ENCODE measurements at places on chromosomes 16 and 17. TPM values are rescaled to one million over a fixed set of nuclear protein-coding genes. Genes with fewer than 3 reads are reported as not detected.

The SMIM5 gene
- total RNA-seq, result 0.63 TPM

DNA sequence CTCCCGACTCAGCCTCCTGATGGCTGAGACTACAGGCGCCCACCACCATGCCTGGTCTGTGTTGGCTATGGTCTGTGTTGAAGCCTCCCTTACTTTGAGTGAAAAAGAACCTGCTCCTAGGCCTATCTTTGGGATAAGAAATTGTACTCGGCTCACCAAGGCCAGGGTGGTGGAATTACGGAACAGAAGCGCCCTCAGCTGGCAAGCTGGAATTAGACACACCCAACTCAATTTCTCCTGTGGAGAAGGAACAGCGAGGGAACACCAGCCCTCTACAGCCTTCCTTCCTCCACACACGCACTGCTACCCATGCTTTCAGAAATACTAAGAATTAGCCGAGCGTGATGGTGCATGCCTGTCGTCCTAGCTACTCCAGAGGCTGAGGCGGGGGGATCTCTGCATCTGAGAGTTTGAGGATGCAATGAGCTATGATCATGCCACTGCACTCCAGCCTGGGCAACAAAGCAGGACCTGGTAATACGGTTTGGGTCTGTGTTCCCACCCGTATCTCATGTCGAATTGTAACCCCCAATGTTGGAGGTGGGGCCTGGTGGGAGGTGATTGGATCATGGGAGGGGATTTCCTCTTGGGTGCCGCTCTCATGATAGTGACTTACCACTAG is 40.1 kb upstream of the RBBP6 start:
- DNase-seq, result no peak

DNA sequence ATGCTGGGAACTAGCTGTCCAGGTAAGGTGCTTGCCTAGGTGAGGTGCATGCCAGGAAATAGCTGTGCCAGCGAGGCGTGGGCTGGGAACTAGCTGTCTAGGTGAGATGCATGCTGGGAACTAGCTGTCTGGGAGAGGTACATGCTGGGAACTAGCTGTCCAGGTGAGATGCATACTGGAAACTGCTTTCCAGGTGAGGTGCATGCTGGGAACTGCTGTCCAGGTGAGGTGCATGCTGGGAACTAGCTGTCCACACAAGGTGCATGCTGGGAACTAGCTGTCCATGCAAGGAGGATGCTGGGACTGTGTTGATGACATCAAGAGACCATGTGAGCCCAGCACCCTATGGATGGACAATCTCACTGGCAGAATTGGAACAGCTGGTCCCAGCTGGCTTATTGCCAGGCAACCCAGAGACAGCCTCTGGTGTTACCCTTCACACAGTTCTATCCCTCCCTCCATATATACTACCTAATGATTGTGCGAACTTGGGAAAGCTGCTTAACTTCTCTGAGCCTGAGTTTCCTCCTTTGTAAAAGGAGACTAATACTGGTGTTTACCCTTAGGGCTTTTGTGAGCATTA is 479.9 kb upstream of the RBFOX1 start:
- no peak for DNase-seq

The HID1 gene
- total RNA-seq, result 9.0 TPM

The TBC1D3K gene
- total RNA-seq, result not detected

- no peak for DNase-seq
These were observed 13.3 kb upstream of the RFWD3 start for GRCh38 chr16:74679983-74680382.

The SLX1B gene
- total RNA-seq, result 51.7 TPM

GRCh38 chr17:59001158-59001814 is 105.4 kb downstream of the TRIM37 start:
- DNase-seq, result peak; percentile 69

DNA sequence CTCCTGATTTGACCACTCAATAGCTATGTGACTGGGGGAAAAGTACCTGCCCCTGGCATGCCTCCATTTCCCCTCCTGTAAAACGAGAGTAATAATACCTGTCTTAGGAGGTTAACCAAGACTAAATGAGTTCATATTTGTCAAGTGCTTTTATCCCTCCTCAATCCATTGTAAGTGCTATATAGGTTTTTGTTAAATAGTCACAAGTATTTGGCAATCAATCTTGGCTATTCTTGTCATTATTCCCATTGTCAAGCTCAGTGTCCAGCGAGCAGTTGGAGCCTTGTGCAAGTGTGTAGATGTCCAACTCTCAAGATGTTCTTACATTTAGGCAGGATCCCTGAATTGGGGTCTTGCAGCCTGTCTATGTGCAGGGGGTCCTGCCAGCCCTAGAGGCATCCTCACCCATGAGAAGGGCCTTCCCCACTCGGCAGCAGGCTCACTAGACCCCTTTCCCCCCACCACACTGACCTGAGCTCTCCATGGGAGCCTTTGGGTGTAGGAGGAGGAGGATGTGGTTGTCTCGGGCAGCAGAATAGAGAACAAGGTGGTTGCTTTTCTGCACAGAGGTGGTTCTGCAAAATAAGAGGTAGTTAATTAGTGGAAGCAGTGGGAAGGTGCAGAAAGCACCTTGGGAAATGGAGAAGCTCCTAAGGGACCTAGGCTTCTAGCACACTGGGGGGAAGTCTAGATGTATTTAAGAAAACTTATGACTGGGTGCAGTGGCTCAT is 18.0 kb downstream of the PIK3R6 start:
- DNase-seq, result no peak

The KCNAB3 gene
- total RNA-seq, result 1.2 TPM

GRCh38 chr17:31877911-31878702 is 19.1 kb upstream of the COPRS start:
- DNase-seq, result no peak

The C1QTNF1 gene
- 2.1 TPM for total RNA-seq

DNA sequence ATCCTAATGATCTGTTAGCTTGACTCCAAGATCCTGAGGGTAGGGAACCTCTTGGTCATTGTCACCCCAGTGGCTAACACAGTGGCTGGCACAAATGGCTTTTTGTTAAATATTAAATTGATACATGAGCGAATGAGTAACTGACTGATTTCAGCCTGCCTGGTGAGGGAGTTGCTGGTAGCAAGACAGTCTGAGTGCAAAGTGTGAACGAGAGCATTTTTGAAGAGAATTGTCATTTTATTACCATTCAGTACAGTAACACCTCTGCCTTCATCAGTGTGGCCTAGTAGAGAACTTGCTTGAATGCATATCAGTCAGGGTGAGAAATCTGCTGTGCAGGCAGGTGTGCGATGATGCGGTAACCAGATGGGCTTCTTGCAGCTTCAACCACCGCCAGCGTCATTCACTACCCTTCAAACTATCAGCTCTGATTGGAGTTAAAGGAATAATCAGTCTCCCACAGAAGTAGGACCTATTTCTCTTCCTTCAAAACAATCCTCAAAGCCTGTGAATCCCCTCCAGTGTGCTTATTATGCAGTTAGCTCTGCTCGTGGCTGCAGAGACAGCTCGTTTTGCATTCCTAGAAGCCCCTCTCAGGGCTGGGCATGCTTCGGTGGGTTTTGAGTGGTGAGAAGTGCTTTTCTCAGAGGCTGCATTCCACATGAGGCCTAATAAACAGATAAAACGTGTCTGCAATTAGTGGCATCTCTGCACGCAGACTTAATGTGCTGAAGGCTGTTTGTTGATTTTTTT is 29.0 kb downstream of the HEXIM2 start:
- no peak for DNase-seq

GRCh38 chr17:74822939-74823367 is 36.7 kb downstream of the GRIN2C start:
- DNase-seq, result no peak

DNA sequence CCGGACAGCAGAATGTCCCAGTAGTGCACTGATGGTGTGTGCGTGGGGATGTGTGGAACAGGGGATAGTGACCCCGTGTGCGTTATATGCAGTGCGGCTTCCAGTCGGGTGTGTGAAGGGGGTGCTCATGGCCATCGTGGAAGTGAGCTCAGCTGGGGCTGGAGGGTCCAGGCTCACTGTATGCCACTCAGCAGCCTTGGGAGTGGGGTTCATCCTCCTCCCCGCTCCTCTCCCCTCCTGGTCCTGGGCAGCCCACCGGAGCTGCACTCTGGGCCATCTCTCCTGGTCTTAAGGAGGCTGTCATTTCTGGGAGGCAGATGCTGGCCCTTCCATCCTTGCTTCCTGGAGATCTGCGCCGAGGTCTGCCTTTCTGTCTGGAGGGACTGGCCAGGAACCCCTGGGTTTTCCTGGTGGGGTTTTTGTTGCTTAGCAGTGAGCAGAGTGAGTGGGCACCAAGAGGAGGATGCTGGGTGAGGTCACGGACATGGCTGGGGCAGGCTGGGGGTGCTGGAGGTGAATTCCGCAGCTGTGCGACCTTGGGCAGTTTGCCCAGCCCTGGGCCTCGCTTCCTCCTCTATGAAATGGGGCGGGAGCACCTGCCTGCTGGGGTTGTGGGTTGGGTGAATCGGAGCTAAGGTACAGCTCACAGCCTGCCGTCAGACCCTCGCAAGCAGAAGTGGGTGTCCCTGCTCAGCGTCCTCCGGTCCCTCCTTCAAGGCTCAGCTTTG is 164.1 kb downstream of the SEC14L1 start:
- DNase-seq, result no peak

The CA5A gene
- total RNA-seq, result not detected

DNA sequence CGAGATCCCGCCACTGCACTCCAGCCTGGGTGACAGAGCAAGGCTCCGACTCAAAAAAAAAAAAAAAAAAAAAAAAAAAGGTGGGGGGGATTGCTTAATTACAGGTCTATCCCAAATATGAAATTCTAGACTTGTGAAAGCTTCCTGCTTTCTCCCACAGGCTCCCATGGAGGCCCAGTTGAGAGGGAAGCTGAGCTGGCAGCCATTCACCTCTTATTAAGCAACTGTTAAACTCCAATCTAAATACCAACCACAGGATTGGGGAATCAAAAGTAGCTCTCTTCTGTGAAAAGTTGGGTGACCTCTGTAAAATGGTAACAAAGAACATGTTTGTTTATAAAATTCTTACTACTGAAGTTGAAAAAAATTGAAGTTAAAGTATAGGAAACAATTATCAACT is 45.8 kb upstream of the STAC2 start:
- DNase-seq, result no peak

DNA sequence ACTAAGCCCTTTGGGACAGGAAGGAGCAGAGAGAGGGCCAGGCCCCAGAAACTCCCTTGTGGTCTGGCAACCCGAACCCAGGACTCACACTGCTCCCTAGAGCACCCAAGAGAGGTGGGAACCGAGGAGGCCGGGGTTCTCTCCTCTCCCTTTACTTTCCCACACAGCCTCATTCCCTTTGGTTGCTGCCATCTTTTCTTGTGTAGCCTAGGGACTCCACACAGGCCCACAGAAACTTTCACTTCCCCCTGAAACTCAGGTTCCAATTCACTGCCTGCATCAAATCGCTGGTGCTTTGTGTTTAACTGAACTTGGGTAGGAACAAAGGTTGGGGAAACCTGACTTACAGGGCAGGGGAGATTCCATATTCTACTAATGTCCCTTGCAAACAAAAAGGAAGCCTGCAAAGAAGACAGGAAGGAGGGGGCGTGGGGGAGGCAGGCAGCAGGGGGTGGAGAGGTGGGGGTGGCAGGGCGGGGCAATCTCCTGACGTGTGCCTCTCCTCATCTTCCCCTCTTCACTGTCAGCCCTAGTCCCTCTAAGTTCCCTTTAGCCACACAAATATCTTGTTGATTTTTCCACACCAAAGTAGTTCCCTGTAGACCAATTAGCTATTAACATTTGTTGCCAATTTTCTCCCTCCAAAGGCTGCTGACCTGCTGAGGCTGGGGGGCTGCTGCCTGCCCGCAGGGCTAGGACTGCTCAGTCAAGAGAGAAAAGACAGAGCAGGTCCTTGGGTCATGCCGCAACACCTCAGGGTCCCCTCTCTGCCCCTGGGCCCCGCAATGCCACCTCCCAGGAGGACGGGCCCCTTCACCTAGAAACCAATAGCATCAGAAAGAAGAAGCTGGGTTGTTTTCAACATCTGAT is 8.0 kb downstream of the ST3GAL2 start:
- no peak for DNase-seq

GRCh38 chr17:79005063-79005861 is 4.3 kb downstream of the CANT1 start:
- no peak for DNase-seq

- DNase-seq, result no peak
These were observed 340.7 kb downstream of the SNX29 start for GRCh38 chr16:12317121-12317810.

GRCh38 chr17:13599864-13600263 is 1.9 kb downstream of the HS3ST3A1 start:
- DNase-seq, result no peak

GRCh38 chr17:37239690-37240334 is 136.0 kb upstream of the C17orf78 start:
- DNase-seq, result peak; percentile 22
